ENCODE measurements at places on chromosomes 6 and 20.

DNA sequence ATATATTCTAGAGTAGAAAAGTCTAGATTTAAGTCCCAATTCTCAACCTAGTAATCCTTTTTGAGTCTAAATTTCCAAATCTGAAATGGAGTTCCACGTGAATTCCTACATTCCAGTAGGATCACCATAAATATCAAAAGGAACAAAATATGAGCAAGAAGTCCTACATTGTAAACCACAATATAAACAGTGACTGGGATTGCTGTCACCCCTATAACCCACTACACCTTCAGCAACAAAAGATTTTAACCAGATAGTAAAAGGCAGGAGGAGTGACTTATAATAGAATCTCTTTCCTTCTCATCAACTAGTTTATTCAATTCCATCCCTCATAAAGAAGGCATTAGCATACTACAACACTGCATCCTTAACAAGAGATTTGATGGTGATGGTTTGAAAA is 210.6 kb downstream of the KIF16B start:
- DNase-seq = no peak

DNA sequence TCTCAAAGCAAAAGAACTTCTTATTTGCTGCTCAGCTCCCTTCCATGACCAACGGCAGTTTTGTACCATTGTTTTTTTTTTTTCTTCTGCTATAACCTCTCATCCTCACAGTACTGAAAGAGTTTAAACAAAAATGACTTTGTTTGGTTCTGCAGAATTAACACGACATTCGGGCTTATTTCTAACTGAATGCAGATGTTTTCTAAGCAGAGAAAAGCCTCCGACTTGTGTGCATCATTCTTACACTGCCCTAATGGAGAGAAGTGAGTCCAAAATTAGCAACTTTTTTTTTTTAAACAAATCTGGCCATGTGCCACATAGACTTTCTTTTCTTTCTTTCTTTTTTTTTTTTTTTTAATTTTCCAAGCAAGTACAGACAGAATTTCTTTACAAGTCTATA is 382.7 kb downstream of the HDGFL1 start:
- no peak for DNase-seq

DNA sequence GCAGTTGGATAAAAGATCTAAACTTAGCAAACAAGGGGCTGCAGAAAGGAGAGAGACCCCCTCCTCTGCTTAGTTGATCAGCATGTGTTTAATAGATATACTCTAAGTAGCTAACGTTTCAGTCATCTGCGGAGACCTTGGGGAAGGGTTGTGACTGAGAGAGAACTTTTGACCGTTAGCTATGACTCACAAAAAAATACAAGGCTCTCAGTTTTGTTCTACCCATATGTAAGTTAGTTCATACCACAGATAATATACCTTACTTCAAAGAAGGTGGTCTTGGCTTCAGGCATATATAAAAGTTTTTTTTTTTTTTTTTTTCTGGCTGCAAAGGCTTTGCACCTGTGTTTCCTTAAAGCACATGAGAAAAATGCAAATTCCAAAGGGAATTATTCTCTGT is 258.9 kb downstream of the GJA1 start:
- no peak for DNase-seq

DNA sequence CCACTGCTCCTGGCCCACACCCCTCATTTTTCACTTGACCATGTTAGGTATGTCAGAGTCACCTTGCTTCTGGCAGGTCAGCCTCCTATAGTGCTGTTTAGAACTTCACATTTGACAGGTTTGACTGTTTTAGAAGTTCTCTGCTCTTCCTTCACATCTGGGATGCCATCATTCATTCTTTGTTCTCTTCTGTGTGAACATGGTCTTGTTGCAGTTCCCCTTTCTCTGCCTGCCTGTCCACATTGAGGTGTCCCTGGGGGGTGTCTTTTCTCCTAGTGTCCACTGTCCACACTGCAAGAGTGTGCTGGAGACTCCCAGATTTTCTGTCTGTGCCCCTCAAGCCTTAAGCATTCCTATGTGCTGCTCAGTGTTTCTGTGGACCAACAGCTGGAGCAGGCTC is 89.5 kb downstream of the JARID2 start:
- DNase-seq = no peak

GRCh38 chr20:4435671-4436455 is 285.8 kb upstream of the PRND start:
- no peak for DNase-seq

DNA sequence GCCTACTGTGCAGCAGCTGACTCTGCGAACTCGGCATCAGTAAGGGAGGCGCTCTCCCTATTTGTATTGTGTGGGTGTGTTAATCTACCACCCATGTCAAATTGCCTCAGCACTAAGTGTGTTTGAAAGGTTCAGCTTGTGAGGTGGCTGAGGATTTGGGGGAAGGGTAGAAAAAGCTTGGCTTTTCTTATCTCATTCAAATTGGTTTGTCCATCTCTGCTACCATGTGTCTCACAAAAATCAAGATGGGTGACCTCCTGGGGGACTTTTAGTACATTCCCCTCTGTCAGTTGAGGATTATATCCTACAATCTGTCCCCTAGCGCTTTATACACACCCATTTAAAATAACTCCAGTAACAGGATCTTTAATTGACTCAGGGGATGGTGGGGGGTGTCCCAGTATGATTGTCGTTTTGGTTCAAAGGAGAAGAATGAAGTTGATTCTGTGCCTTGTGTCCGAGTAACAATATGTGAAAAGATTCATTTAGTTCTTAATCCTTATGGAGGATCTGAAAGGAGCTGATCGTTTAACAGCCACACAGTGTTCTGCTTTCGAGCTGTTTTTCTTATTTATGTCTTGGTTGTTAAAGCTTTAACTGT is 609.6 kb downstream of the PKHD1 start:
- DNase-seq = no peak

DNA sequence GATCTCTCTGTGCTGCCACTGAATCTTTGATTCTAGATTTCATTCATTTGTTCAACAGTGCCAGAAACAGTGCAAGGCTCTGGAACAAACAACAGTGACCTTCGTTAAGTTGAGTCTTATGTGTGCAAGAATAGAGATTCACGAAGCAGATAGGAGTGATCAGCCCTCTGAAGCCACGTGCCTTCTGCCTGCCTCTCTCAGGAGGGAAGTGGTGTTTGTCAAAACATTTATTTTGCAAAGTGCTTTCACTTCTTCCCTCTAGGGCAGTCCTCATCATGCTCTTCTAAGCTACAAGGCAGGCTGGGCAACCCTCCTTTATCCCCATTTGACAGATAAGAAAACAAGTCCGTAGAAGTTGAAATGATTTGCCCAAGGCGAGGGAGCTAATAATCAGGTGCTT is 204.3 kb downstream of the TFAP2C start:
- DNase-seq = no peak

GRCh38 chr20:59778615-59779200 is 154.7 kb downstream of the SYCP2 start:
- DNase-seq = no peak

- DNase-seq = no peak
These were observed 608.4 kb upstream of the AGPAT4 start for GRCh38 chr6:161882196-161882765.

DNA sequence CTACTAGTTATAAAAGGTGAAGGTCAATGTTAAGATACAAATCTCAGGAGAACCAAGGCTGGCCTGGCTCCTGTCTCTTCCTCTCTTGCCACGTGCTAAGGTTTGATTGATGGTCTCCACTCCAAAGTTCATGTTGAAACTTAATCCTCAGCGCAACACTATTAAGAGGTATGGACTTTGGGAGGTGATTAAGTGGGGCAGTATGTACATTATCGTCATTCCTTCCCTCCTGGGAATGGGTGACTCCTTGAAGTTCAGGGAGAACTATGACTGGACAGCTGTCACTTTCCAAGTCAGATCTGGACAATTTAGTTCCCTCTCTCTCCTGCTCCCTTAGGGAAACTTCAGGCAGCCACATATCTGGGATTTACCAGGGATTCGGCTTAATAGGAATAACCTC is 50.5 kb downstream of the KCNK5 start:
- no peak for DNase-seq

DNA sequence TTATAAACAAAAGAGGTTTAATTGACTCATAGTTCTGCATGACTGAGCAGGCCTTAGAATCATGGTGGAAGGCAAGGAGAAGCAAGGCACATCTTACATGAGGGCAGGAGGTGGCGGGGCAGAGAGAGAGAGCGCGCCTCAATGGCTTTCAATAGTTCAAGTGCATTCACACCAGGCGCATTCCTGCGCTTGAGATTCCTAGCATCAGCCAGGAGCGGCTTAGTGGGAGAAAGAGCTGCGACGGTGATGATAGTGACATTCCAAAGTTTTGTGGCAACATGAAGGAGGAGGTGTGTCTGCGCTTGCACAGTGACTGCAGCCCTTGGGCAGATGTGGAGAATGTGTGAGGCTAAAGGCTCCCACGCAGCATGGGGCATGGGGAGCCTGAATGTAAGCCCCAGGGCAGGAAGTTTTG is 25.0 kb upstream of the EMILIN3 start:
- no peak for DNase-seq

DNA sequence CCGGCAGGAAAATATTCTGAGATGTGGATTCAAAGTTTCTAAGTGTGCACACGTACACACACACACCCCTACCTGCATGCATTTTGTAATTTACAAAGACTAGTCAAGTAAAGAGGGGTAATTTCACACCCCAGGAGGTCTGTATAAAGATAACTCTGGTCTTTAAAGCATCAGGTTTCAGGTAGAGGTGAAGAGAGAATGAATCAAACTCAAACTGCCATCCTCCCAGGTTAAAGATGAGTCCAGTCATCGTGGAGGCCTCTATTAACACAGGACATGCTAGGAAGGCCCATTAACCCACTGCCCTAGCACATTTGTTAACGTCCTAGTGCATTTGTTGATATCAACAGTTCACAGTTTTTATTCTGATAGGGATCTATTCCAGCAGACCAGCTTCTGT is 3.5 kb upstream of the HLA-DRA start:
- DNase-seq = no peak

DNA sequence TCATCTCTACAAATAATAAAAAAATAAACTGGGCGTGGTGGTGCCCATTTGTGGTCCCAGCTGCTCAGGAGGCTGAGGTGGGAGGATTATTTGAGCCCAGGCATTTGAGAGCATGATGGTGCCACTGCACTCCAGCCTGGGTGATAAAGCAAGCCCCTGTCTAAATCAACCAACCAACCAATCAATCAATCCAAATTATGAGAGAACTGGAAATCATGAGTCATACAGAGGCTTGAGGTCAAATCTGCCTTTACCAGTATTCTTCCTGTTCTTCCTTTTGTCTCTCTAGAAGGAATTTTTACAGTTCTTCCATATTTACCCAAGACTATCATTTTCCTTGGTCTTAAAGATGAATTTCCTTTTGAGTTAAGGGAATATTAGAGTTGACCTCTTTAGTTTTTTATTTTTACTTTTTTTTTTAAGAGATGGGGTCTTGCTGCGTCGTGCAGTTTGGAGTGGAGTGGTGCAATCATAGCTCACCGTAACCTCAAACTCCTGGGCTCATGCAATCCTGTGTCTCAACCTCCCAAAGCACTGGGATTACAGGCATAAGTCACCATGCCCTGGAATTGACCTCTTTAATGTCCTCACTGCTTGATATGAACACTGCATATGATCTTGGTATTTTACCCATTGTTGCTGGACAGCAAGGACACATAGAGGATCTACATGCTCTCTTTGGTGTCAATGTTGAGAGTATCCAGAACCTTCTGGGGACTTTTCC is 44.1 kb upstream of the TXNDC5 start:
- no peak for DNase-seq

DNA sequence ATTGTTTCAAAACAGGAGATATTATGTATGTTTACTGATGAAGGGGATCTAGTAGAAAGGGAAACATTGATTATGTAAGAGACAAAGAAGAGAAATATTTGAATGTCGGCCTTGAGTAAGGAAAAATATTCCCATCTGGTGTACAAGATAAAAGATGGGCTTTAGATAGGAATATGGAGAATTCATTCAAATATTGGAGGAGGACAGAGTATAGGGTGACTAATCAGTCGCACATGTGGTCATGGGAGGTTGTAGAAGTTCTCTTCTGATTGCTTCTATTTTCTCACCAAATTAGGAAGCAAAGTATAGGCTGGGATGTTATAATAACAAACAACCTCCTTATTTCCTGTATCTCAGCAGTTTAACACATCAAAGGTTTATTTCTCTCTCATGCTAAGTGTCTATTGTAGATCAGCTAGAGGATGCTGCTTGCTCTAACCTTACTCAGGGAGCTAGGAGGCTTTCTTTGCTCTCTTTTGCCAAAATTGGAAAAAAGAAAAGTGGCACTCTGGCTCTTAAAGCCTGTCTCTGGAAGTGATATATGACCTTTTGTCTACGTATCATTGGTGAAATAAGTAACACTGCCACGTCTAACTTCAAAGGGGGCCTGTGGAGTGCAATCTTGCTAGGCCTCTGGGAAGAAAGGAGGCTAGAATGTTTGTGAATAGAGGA is 1.2 kb upstream of the HDDC2 start:
- DNase-seq = peak; percentile 34

All from CD4-positive, alpha-beta T cell treated with Interleukin-6 at 100 ng/mL for 8 hours (primary cell).